Lower leg skin (tissue), 4 donors: ENCODE measurements at places on chromosomes 12 and 14.

DNA sequence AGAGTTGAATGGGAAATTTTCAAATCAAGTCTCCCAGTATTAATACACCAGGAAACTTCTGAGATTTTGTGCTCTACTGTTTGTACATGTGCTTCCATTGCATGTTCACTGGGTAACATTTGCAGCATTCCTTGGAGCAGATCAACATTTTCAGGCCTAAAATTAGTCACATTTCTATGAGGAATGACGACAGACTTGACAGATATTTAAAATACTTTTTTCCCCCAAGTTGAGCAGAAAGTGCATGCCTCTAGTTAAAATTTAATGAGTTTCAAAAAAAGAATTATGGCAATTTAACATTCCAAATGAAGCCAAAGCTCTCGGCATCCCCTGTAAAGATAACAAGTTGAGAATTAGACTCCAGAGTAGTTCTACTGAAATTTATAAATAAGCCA lies 72.3 kb downstream of the C12orf42 start:
- no peak for DNase-seq

DNA sequence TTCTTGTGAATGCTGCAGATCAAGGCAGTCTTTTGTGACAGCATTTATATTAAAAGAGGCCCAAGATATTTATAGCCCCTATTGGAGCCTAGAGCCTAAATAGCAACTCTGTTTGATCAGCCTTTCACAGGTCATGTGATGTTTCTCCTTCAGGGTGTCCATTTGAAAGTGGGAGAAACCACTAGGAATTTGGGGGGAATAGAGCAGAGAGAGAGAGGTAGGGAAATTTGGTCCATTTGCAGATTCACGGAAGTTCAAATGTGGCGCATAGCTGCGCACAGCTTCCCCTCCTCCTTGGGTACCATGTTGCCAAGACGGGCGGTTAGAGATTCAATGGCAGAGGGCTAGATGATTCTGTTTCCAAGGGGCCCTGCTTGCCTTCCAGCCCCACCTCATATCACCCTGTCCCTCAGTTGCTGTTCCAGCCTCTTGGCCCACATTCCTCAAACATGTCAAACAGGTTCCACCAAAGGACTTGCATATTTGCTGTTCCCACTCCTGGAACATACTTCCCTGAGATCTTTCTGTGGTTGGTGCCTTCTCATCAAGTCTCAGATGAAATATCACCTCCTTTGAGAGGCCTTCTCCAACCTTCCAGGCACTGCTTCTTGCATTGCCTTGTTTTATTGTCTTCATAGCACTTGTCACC lies 220.8 kb downstream of the CHST11 start:
- no peak for DNase-seq

GRCh38 chr14:95123891-95124579 lies 33.3 kb downstream of the DICER1 start:
- DNase-seq: no peak

DNA sequence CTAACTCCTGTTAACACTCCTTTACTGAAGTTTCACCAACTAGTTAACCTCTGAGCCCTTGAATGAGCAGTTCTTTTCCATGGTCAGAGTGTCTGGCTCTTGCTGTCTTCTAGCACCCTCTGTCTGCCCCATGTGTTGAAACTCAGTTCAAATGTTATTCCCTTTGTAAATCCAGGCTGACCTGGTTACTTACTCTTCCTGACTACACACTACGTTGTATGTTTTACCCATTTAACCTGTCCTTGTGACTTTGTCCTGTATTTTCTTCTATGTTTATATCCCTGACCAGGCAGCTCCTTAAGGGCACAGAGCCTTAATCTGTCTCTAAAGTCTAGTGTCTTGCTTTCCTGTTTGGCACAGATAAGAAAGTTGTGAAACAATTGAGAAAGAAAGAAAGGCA lies 389.0 kb upstream of the RPL10L start:
- no peak for DNase-seq

- no peak for DNase-seq
These were observed 82.6 kb downstream of the EML1 start for GRCh38 chr14:99875836-99876235.

DNA sequence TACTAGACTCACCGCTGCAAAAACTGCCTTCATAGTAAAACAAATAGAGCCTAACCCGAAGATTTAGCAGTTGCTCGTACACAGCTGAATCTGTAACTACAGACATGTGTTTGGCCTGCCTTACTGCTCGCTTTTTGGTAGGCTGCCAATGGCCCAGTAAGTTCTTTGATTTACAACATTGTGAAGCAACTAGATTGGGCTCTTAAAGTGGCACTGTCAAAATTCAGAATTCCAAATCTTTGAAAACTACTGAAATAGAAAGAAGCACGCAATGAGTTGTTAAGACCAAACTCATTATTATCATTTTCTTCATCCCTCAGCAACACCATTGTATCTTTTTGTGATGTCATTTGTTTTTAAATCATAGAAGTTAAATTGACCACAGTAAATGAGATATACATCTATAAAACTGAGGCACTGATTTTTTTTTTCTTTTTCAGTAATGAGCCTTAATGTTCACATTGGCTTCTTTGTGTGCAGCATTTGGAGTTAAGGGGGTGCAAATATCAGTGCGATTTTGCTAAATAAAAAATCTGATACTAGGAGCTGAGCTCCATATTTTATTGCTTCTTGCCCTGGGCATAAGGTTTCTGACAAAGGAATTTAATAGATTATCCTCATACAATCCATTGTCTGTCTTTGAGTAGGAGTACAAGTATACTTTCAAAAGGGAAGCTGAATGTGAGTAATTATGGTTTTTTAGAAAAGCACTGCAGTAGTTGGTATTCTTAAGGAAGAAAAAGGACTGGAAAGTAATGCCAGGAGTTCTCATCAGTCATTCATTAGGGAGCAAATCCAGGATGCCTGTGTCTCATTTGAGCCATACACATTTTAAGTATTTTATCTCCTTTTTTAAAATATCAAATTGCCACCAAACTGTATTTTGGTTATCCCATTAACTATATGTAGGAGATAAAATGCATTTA lies 138.5 kb downstream of the KICS2 start:
- peak; percentile 87 for DNase-seq

DNA sequence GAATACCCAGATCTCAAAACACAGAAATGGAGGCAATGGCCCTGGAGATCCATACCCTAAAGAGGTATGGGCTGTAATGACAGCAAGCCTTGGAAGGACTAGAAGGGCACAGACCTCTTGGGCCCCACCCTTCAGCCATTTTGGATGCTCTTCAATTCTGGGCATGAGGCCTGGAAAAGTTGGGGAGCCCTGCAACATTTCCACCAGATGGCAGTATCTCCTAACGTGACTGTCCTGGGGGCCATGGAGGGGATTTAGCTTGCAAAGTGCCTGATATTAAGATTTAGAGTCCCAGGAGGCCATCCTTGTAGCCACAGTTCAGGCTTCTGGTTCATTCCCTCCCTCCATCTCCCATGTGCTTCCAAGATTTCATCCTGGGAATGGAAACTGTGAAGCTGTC lies 30.2 kb downstream of the KCNA5 start:
- DNase-seq: no peak

GRCh38 chr12:71958457-71958856 lies 19.8 kb downstream of the TPH2 start:
- no peak for DNase-seq

DNA sequence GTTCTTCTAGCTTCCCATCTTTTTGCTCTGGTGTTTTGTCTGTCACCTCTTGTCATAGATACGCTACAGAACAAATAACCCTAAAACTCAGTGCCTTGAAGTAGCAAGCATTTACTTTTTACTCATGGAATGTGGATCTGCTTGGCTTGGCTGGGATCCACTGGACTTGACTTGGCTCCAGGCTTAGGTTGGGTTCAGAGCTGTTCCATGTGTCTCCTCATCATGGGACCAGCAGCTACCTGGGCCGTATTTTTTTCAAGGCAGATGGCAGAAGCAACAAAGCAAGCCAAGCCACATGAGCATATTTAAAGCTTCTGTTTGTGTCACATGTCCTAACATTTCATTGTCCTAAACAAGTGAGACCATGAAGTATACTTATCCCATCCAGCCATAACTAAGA lies 48.7 kb upstream of the ATF1 start:
- DNase-seq: no peak

- DNase-seq: no peak
These were observed 131.5 kb upstream of the NCOR2 start for GRCh38 chr12:124698998-124699305.

- no peak for DNase-seq
These were observed 31.6 kb downstream of the TESC start for GRCh38 chr12:117067638-117068037.

GRCh38 chr12:64679487-64680001 lies 69.2 kb downstream of the RASSF3 start:
- peak; percentile 65 for DNase-seq

DNA sequence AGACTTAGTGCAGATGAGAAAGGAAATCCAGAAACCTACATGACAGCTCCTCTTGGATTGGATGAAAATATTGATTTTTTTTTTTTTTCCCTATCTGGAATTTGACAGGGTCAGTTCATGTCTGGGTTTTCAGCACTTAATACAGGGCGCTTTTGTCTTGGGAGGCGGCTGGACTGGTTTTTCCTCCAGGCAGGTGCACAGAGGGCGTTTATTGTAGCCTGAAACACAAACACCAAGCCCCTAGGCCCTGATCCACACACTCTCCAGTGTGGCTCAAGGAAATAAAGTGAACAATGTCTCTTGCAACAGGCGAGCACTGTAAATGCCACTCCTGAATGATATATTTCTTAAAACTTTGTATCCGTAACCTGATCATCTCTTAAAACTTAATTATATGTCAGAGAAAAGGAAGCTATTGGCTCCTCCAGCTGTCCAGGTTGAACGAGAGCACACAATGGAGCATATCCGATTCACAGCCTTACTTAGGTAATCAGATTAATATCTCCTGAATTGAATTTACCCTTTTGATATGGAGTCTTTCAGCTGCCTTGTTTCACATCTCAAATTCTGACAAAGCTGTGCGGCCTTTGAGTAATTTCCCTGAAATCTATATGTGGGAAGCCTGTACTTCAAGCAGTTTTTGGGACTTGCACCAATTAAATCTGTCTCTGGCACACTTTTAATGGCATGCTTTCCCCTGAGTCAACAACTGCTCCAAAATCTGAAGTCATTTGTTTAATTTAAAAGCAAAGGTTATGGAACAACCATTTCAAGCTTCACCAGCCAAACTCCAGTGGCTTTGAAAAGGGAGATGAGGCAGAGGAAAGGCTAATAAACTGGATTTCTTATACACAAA lies 485.7 kb downstream of the ZFP36L1 start:
- DNase-seq: no peak

GRCh38 chr12:126949558-126949957 lies 1317.4 kb upstream of the TMEM132C start:
- DNase-seq: no peak

GRCh38 chr12:25924491-25925001 lies 33.9 kb upstream of the RASSF8 start:
- DNase-seq: no peak

- no peak for DNase-seq
These were observed 409.1 kb downstream of the AEBP2 start for GRCh38 chr12:19848421-19848820.

- no peak for DNase-seq
These were observed 18.4 kb upstream of the DHRS4 start for GRCh38 chr14:23935158-23935557.

DNA sequence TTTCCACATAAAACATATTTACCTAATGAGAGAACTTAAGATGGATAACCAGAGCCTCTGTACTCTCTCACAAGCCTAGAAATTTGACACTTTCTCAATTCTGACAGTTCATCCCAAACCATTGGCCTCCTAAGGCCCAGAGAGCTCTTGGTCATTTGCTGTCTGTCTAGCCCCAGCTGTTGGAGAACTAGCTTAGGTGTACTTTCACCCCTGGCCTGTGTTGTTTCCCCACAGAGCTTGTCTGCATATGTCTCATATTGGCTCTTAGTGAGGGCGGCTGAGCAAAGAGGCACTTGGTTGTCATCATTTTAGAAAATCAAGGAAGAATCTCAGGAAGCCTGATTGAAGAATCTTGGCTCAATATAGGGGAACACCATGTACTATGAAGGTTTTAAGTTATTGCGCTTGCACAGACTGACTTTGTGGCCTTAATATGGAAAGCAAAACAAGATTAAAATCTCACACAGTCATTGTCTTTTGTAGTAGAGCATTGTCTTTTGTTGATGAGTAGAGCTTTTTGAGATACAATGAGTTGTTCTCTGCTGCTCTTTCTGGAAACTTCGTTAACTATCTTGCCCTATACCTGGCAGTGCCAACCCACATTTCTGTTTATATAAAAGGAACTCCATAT lies 324.6 kb downstream of the RAD51B start:
- peak; percentile 76 for DNase-seq

- DNase-seq: no peak
These were observed 103.9 kb upstream of the VASH1 start for GRCh38 chr14:76657404-76657803.

DNA sequence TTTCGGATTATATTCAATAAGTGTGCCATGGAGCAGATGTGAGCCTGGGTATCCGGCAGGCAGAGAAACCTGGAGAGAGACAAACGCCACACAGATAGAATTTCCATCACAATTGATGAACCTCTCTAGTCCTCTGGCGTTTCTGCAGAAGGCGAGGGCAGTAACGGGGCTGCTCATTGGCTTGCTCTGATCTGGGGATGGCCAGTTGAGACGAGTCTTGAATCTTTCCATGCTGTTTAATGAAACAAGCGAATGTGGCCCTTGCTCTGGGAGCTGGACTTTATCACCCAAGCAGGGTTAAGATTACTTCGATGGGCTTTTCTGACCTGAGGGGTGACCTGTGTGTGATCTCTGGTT lies 42.4 kb upstream of the CLMN start:
- DNase-seq: no peak

DNA sequence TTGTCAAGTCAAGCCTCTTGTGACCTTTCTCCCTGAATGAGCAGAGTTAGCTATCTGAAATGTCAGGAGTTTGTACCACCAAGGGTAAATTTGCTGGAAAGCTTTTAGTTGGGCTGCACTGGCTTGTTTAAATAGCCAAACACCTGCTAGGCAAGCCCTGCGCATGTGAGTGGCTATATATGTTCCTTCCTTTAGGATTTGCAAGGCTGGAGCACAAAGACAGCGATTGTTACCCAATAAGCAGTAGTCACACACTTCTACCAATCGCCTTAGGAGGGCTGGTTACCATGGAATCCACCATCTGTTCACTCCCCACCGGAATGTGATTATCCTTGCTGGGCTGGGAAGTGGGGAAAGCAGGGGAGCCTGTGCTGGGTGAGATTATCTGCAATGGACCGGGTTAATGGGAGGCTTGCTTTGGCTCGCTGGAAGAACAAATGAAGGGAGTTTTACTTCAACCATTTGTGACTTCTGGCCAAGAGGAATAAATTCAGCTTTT lies 102.5 kb downstream of the FGD4 start:
- peak; percentile 66 for DNase-seq

GRCh38 chr14:21723431-21724045 lies 49.9 kb upstream of the OR4E1 start:
- no peak for DNase-seq

- no peak for DNase-seq
These were observed 361.9 kb upstream of the TMTC1 start for GRCh38 chr12:30145684-30146032.
